ENCODE measurements at places on chromosomes 7 and 10.

DNA sequence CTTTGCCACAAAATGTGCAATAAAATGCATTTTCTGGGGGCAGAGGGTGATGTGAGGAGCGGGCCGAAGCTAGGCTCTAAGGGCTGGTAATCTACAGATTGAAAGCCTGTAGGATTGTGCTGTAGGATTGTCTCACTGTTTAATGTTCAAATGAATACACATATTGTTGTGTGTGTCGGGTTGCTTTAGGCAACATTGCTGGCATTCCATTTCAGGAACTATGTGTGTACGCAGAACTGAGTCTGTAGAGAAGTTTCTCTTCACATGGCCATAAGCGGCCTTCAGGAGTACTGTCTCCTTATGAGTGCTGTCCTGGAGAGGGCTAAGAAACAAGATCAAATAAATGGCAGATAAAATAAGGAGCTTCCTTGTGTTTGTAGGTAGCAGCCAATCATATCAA is 540.2 kb downstream of the GATA3 start:
- no peak for DNase-seq
- H3K36me3 ChIP-seq = no peaks in the 10 kb centered on the region
- H3K4me1 ChIP-seq = no peaks in the 10 kb centered on the region

DNA sequence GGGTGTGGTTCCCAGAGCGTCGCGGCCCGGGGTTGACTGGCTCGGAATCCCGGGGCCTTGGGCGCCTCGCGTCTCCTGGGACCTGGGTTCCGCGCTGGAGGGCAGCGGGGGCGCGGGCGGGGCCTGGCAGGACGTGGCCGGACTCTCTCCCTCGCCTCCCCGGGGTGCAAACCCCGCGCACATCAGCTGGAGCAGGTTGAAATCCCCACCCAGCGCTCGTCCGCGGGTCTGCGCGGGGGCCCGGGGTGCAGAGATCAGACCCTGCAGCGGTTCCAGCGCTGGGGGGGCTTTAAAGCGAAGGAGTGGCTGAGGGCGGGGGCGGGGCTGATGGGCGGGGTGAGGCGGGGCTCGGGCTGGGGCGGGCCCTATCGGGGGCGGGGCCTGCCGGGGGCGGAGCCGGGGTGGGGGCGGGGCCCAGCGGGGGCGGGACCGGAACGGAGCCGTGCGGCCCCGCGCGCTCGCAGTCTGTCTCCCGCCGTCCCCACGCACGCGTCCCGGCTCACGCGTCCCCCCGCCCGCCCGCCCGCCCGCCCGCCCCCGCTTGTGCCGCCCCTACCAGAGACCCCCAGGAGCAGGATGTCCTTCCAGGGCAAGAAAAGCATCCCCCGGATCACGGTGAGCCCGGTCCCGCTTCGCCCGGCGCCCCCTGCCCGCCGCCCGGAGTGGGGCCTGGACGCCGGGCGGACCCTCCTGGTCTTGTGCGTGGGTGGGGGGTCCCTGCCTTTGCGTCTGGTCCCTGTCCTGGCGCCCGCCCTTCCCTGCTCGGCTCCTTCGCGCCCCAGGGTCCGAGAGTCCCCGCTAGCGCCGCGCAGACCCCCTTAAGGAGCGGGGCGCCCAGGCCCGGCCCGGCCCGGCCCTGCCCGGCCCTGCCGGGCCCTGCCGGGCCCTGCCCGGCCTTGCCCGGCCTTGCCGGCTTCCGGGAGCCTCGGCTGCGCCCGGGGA is at the start of gene DPYSL4:
TSS of gene DPYSL4 (plus strand) at position 461 of the 942 bp plus-strand sequence. CDS start at position 577, 116 bp downstream.
- peak within 1 kb of the TSS; percentile 50 for H3K27ac ChIP-seq
- no peaks in the 10 kb centered on the region for H3K36me3 ChIP-seq
- H3K27me3 ChIP-seq = peaks cover 51% of the 10 kb centered on the region
- peaks cover 10% of the 10 kb centered on the region for H3K4me1 ChIP-seq

GRCh38 chr7:1380231-1380815 is 78.9 kb downstream of the MICALL2 start:
- no peak overlapping the region for H3K27ac ChIP-seq
- no peak overlapping the region for H3K4me3 ChIP-seq
- DNase-seq = no peak
- H3K4me1 ChIP-seq = no peaks in the 10 kb centered on the region

DNA sequence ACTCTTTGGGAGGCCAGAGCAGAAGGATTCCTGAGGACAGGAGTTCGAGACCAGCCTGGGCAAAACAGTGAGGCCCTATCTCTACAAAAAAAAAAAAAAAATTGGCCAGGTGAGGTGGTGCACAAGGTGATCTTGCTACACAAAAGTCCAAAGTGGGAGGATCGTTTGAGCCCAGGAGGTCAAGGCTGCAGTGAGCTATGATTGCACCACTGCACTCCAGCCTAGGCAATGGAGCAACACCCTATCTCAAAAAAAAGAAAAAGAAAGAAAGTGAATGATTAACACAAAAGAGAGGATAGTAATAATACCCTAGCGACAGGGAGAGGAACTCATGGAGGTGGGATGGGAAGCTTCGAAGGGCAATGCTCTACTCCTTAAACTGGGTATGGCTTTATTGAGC is 30.4 kb downstream of the TMEM176B start:
- no peaks in the 10 kb centered on the region for H3K4me1 ChIP-seq
- no peak overlapping the region for H3K27ac ChIP-seq
- H3K4me3 ChIP-seq = no peak overlapping the region
- no peak for DNase-seq
- no peaks in the 10 kb centered on the region for H3K36me3 ChIP-seq

- H3K4me3 ChIP-seq = no peak overlapping the region
- H3K27ac ChIP-seq = no peak overlapping the region
- H3K27me3 ChIP-seq = no peaks in the 10 kb centered on the region
Measured at GRCh38 chr7:142412551-142413193, 154.8 kb upstream of the PRSS58 start.

DNA sequence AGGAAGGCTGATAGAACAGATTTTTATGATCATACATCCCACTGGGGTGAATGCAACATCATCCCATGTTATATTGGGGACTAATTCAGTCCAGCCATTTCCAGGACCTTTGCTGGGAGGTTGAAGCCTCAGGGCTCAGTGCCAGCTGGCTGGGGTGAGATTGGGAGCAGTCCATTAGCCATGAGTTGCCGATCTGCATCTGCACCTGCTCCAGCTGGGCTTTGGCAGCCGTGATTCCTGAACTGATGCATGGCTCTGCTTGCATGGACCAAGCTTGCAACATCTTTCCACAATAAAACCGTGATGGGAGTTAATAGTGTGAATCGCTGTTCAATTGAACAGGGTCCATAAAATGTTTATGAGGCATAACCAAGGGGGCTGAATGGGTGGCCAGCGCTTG is 346.9 kb downstream of the TYW1 start:
- DNase-seq = no peak
- H3K36me3 ChIP-seq = no peaks in the 10 kb centered on the region
- H3K27me3 ChIP-seq = no peaks in the 10 kb centered on the region
- no peak overlapping the region for H3K27ac ChIP-seq

GRCh38 chr7:27106901-27107240 is 4.4 kb upstream of the HOXA2 start:
- H3K27ac ChIP-seq = no peak overlapping the region
- no peaks in the 10 kb centered on the region for H3K4me1 ChIP-seq
- peaks cover 100% of the 10 kb centered on the region for H3K27me3 ChIP-seq

DNA sequence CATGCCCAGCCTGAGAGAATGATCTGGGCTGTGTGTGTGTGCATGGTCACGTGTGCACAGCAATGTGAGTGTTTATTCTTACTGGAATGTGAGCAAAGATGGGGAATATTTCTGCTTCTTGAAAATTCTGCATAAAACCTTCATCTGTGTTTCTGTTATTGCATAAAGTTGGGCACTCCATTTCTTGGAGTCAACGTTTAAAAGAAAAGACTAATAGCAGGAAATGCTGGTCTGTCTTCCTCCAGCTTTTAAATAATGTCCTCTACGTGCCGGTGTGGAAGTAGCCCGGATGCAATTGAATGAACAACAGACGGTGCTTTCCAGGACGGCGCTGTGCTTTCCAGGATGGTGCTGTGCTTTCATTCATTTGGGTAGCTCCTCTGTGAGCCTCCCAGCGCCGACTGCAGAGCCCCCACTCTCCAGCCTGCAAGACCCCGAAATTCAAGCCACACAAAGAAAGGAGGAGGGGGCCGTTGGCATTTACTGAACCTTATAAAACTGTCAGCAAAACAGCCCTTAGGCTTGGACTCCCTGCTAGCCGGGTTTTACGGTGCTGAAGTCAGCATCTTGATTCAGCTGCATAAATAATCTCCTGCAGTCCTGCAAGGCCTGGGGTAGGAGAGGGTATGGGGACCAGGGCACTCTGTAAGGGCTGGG is 158.2 kb upstream of the PRKCQ start:
- no peaks in the 10 kb centered on the region for H3K36me3 ChIP-seq
- peak overlapping the region; percentile 12 for H3K4me3 ChIP-seq
- peak overlapping the region; percentile 5 for H3K27ac ChIP-seq
- H3K27me3 ChIP-seq = no peaks in the 10 kb centered on the region

GRCh38 chr7:116786791-116787443 is 75.5 kb upstream of the CAPZA2 start:
- DNase-seq = peak; percentile 61
- peaks cover 13% of the 10 kb centered on the region for H3K4me1 ChIP-seq
- H3K27me3 ChIP-seq = no peaks in the 10 kb centered on the region
- H3K36me3 ChIP-seq = no peaks in the 10 kb centered on the region

- no peak overlapping the region for H3K27ac ChIP-seq
- no peaks in the 10 kb centered on the region for H3K36me3 ChIP-seq
- DNase-seq = no peak
- no peaks in the 10 kb centered on the region for H3K27me3 ChIP-seq
- no peak overlapping the region for H3K4me3 ChIP-seq
Measured at GRCh38 chr10:6701289-6701688, 121.2 kb upstream of the PRKCQ start.

DNA sequence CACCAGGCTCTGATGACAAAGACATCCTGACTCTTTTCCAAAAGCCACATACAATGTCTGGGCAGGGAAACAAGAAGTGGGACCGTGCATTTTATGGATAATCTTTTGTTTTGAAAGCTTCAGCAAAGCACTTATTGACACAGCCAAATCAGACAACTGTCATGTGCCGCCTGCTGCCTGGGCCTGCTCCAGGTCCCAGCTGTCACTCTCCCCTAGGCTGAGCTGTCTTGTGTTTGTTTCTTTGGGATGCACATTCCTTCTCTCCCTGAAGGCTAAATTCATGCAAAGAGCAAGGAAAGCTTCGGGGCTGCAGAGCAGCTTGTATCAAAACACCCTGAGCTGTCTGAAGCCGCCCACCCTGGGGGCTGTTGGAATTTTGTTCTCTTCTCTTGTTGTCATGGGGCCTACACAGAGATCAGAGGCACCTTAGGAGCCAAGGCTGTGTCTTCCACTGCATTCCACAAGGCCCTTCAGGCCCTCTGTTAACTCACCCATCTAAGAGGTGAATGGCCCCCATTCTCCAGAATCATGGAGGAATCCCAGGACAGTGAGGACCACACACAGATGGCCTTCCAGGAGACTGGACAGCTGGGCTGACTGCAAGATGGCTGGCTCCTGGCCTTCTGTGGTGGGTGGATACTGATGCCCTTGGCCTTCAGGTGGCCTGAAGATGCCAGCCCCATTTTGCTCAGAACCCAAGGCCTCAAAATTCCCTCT is 17.8 kb upstream of the SLC18A2 start:
- H3K27ac ChIP-seq = no peak overlapping the region
- peaks cover 3% of the 10 kb centered on the region for H3K4me1 ChIP-seq
- no peak for DNase-seq
- H3K36me3 ChIP-seq = no peaks in the 10 kb centered on the region

DNA sequence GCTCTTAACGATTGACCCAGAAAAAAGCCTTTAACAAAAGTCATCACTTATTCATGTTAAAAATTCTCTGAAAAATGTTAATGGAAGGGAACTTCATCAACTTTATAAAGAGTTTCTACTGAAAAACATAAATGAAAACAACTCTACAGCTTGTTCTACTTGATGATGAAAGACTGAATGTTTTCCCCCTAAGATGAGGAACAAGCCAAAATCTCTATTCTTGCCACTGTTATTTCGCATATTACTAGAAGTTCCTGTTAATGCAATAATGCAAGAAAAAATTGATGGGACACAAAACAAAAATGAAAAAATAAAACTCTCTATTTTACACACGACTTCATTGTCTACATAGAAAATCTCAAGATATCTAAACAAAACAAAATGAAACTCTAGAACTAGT is 249.8 kb upstream of the AKR1E2 start:
- H3K4me1 ChIP-seq = no peaks in the 10 kb centered on the region
- H3K27me3 ChIP-seq = peaks cover 34% of the 10 kb centered on the region
- DNase-seq = no peak
- H3K4me3 ChIP-seq = no peak overlapping the region

- no peaks in the 10 kb centered on the region for H3K36me3 ChIP-seq
- no peak overlapping the region for H3K27ac ChIP-seq
- H3K27me3 ChIP-seq = no peaks in the 10 kb centered on the region
- no peak for DNase-seq
- no peaks in the 10 kb centered on the region for H3K4me1 ChIP-seq
Measured at GRCh38 chr10:80540136-80540535, 2.4 kb downstream of the SH2D4B start.

GRCh38 chr10:78700413-78700812 is 368.4 kb upstream of the ZMIZ1 start:
- no peak overlapping the region for H3K4me3 ChIP-seq
- H3K27ac ChIP-seq = no peak overlapping the region
- DNase-seq = peak; percentile 18
- no peaks in the 10 kb centered on the region for H3K4me1 ChIP-seq

DNA sequence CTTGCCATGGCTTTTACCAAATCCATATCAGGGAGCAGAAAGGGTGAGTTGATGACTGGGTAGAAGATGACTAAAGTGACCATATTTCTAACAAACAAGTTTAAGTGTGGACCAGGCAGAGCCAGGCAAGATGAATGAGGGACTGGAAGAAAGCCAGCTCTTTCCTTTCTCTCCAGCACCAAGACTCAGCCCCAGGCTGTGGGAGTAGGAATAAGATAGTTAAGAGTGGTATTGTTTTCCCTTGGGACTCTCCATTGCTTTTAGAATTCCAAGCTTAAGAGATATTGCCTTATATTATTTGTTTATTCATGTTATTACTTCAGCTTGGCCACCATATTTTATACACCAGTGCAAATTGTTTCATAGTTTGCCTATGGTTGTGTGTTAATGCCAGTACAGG is 28.8 kb upstream of the TSPAN33 start:
- H3K4me1 ChIP-seq = no peaks in the 10 kb centered on the region
- H3K36me3 ChIP-seq = no peaks in the 10 kb centered on the region
- no peak overlapping the region for H3K27ac ChIP-seq
- H3K4me3 ChIP-seq = no peak overlapping the region

- H3K36me3 ChIP-seq = no peaks in the 10 kb centered on the region
- peak; percentile 40 for DNase-seq
- no peak overlapping the region for H3K4me3 ChIP-seq
- no peak overlapping the region for H3K27ac ChIP-seq
- no peaks in the 10 kb centered on the region for H3K27me3 ChIP-seq
Measured at GRCh38 chr10:110016039-110016438, 8.3 kb downstream of the ADD3 start.

- no peak for DNase-seq
- H3K27ac ChIP-seq = no peak overlapping the region
- H3K27me3 ChIP-seq = peaks cover 7% of the 10 kb centered on the region
- no peaks in the 10 kb centered on the region for H3K4me1 ChIP-seq
- no peaks in the 10 kb centered on the region for H3K36me3 ChIP-seq
- H3K4me3 ChIP-seq = no peak overlapping the region
Measured at GRCh38 chr7:158414002-158414401, 173.6 kb downstream of the PTPRN2 start.
